NCI-H345 (cell line): ENCODE measurements at places on chromosomes 4 and X.

- no peak for DNase-seq
Observed at GRCh38 chrX:50327235-50327634, 122.7 kb downstream of the CCNB3 start.

- peak; percentile 19 for DNase-seq
Observed at GRCh38 chr4:102500352-102500695, 835 bp upstream of the NFKB1 start.

- DNase-seq = no peak
Observed at GRCh38 chr4:48660347-48660746, 119.7 kb downstream of the FRYL start.

- DNase-seq = no peak
Observed at GRCh38 chrX:153635788-153636668, 11.0 kb upstream of the DUSP9 start.

DNA sequence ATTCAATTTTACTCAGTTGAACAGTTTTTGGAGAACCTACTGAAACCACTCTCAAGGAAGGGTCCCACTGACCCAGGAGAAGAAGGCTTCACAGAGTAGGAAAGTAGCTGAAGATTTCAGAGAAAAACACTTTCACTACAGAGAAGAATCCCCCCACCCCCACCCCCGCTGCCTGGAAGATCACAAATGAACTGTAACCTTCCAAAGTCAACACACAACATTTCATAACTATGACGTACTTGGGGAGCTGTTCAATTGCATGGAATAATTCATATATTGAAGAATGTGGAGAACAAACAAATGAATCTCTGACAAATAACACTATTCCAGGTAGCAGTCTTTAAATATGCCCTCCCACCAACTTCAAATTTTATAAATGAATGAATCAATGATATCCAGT, 86.1 kb upstream of the STS start:
- DNase-seq = no peak

DNA sequence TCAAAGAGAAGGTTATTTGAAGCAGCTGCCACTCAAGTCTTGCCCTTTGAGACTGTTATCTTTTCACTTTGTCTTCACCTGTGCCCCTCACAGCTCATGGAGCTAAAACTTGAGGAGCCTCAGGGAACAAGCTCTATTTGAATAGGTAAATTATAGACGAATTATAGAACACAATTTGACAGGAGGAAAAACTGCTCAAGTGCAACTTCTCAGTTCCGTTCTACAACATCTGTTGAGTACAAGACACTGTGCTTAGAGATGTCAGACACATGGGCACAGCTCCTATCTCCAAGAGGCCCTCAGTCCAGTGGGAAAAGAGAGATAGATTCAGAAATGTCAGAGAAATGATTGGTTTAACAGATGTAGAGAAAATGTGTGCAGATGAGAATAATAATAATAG, 5.1 kb downstream of the PPP1R2C start:
- DNase-seq = no peak

DNA sequence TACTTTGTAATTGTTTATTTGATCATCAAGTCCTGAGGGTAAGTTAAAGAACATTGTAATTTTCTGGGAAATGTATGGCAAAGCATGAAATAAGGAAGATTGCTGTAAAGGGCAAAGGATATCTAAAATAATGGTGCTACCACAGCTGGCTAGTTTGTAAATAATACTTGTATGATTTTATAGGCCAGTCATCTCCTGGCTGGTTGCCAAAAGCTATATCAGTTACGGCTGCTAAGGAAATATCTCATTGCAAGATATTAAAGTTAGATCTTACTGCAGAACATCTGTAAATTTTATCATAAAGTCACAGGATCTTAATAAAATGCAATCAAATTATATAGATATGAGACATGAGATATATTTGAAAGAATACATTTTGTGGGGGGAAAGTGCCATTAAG, 150.8 kb upstream of the CXCL13 start:
- DNase-seq = no peak

GRCh38 chr4:6071191-6071958, 53.1 kb upstream of the C4orf50 start:
- no peak for DNase-seq

GRCh38 chr4:99763635-99764101, 53.0 kb upstream of the DAPP1 start:
- peak; percentile 2 for DNase-seq

- no peak for DNase-seq
Observed at GRCh38 chr4:953574-953915, 19.8 kb downstream of the DGKQ start.

- peak; percentile 32 for DNase-seq
Observed at GRCh38 chrX:48520976-48521352, 644 bp upstream of the EBP start.

- DNase-seq = no peak
Observed at GRCh38 chr4:14792702-14793227, 209.5 kb upstream of the CPEB2 start.

DNA sequence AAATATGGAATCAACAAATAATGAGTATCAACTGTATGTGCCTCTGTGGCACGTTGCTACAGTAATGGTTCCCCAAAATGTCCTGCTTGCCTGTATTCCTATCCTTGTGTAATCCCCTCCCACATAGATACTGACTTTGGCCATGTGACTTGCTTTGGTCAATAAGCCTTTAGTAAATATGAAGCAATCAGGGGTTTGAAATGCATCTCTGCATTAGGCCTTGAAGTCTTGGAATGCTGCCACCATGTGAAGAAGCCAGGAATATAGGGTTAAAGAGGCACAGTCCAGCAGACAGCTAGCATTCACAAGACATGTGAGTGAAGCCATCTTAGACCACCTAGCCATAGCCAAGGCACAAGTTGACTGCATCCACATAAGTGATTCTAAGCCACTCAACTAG, 190.9 kb downstream of the GABRB1 start:
- no peak for DNase-seq

- no peak for DNase-seq
Observed at GRCh38 chr4:124295413-124295812, 417.1 kb downstream of the ANKRD50 start.

GRCh38 chr4:31667686-31668085, 947.5 kb downstream of the PCDH7 start:
- no peak for DNase-seq

- peak; percentile 53 for DNase-seq
Observed at GRCh38 chr4:186029571-186030398, 39.2 kb upstream of the TLR3 start.

DNA sequence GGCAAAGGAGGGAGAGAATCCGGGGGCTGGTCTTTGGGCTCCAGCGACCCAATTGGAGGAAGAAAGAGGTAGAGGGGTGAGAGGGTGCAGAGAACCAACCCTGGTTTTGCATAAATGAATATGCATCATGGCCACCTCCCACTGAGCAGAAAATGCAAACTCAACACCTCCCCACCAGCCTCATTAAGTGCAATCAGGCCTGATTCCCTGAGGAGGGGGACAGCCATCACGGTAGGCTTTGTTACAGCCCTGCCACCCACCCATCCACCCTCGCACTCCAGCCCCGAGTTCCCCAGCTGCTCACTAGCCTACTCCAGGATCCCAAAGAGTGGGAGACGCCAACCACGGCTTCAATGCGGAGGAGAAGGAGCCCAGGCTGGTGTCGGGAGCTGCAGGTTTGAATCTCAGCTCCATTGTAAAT, 48.3 kb upstream of the MAN2B2 start:
- DNase-seq = no peak

DNA sequence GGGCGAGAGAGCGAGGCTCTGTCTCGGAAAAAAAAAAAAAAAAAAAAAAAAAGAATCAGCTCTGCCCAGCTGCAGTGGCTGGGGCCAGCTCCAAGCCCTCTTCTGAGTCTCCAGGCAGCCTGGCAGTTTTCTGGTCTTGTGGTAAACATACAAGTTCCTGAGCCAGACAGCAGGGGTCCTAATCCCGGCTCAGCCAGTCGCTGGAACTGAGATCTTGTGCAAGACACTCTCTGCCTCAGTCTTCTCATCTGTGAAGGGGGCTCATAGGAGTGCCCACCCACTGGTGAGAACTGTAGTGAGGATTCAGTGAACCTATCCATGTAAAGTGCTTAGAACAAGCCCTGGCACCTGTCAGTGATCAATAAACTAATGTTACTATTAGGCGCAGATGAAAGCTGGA, 41.8 kb downstream of the C4orf50 start:
- no peak for DNase-seq

GRCh38 chr4:156946516-156947424, 24.8 kb downstream of the PDGFC start:
- DNase-seq = no peak

DNA sequence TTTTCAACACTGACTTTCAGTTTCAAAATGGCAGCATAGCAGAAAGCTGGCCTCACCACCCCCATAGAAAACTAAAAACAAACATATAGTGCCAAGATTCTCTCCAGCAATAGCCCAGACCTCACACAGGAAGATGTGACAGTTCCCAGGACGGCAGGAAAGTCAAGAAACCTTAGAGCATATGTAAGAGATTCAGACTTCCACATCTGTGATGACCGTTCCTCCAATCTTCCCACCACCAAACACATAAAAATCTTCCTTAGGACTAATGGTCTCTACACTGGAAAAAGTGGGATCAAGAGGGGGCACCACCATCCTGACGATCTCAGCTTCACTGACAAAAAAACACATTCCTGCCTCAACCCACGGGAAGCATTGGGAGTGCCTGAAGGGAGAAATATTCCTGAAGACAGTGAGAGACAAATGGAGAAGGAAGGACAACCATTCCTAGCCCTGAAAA, 134.1 kb upstream of the CPXCR1 start:
- no peak for DNase-seq

- no peak for DNase-seq
Observed at GRCh38 chr4:87580057-87580456, 28.3 kb upstream of the DSPP start.

- no peak for DNase-seq
Observed at GRCh38 chr4:81966676-81967075, 407.1 kb downstream of the HNRNPD start.

DNA sequence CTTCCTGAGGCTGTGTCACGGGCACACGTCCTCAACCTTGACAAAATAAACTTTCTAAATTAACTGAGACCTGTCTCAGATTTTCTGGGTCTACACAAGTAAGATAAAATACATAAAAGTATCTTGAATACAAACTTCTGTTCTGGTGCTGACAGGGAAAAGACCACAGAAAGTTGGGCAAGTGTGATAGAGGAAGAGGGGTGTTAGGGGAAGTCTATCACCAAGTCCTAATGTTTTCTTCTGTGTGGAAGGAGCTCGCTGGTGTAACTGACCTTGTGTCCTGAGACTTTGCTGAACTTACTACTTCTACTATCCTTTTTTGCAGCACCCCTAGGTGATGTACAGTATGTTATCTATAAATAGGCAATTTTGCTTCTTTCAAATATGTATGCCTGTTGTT, 97.0 kb upstream of the STIM2 start:
- DNase-seq = no peak

- DNase-seq = no peak
Observed at GRCh38 chrX:17680732-17681413, 56.4 kb upstream of the SCML1 start.

GRCh38 chr4:170413951-170414350, 324.2 kb upstream of the AADAT start:
- DNase-seq = no peak

DNA sequence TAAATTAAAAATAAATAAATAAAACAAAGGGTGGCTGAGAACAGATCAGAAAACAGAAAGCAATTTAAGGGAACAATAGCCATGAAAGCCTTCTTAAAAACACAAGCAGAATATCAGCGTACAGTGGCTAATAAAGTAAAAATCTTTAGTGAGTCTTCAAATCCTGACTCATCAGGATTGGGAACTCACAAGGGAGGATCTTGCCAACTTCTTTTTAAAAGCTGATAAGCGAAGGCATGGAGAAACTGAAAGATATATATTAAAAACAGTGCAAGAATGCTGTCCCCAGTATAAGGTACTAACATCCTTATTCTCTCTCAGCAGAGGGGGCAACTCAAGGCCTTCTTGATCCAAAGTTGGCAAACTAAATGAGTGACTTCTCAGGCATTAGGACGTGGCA, 180.1 kb downstream of the DHX15 start:
- no peak for DNase-seq

DNA sequence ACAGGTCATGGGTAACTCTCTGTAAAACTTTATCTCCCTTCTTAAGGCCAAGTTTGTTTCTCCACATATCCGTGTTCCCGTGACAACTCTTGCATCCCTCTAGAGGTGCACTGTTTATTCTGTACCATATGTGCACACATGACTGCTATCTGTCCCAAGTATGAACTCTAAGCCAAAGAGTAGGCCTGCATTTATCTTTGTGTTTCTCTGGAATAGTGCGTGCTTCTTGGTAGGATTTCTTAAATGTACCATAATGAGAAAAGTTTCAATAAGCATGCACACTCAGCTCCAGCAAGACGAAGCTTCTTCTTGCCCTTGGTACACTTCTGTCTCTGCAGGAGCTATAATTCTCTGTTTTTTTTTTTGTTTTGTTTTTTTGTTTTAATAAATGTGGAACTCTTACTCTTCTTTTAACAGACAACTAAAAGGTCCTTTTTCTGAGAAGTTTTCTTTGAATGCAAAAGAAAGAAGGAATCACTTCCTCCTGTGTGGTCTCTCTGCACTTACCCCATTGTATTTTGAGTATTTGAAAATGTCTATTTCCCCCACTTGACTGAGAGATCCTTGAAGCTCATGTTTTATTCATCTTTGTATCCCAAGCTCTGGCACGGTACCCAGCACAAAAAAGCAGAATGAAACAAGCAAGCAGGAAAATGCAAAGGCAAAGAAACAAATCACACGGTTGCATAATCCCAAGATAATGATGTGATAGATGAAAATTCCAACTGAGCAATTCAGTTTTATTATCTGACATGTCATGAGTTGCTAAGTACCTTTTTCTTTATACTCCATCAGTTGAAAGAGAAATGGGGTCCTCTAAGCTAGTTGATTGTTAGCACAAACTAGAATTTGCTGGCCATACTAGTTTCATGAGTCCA, 521.9 kb upstream of the BOD1L1 start:
- DNase-seq = peak; percentile 35

GRCh38 chrX:916230-916599, 285.6 kb downstream of the SHOX start:
- no peak for DNase-seq

- peak; percentile 3 for DNase-seq
Observed at GRCh38 chrX:101287402-101287801, 3.7 kb downstream of the TAF7L start.

- no peak for DNase-seq
Observed at GRCh38 chrX:25175743-25176142, 160.0 kb upstream of the ARX start.

DNA sequence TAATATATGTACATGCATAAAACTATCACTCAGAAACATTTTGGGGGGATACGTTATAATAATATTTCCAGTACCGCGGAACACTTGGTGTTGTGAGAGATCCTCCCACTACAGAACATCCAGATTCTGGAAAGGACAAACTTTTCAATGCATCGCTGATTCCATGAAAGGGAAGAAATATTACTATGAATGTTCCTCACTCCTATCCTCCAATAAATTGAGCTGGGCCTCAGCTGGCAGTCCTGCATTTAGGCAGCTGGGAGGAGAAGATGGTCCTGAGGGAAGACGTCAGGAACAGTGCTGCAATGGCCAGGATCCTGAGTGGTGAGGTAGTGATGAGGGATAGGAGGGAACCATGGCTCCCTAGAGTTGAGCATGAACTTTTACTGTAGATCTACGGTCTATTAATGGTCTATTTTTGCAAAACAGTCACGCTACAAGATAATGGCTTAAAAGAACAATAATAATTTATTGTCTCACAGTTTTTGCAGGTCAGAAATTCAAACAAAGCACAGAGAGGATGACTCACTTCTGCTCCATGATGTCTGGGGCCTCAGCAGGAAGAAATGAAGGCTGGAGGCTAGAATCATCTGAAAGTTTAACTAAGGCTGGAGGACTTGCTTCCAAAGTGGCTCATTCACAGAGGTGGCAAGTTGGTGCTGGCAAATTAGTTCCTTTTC, 538.1 kb downstream of the STIM2 start:
- DNase-seq = no peak
